Lung (tissue), 17 donors: ENCODE measurements at places on chromosomes 2 and 18. TPM values are rescaled to one million over a fixed set of nuclear protein-coding genes. Genes with fewer than 3 reads are reported as not detected.
A peak's percentile ranks its signal among the peaks of the same experiment; 100 is the strongest.

DNA sequence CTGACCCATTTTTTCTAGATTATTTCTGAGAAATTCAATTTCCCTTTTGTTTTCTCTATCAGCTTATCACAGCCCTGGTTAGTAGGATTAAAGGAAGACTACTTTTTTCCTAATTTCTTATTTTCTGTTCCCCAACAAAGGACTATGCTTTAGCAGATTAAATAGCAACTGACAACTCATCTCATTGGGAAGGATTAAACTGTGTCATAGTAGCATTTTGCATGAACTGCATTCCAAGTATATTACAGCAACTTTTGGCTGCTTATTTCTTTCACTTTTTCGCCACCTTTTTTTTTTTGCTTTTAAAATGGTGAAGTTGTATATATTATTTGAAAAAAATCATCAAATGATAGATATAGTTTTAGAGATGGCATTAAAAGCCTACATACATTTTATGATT lies 570.3 kb downstream of the FBXO15 start:
- no peak overlapping the region for H3K4me3 ChIP-seq
- DNase-seq = no peak
- H3K27me3 ChIP-seq = no peaks in the 10 kb centered on the region
- H3K27ac ChIP-seq = no peak overlapping the region
- H3K36me3 ChIP-seq = no peaks in the 10 kb centered on the region

DNA sequence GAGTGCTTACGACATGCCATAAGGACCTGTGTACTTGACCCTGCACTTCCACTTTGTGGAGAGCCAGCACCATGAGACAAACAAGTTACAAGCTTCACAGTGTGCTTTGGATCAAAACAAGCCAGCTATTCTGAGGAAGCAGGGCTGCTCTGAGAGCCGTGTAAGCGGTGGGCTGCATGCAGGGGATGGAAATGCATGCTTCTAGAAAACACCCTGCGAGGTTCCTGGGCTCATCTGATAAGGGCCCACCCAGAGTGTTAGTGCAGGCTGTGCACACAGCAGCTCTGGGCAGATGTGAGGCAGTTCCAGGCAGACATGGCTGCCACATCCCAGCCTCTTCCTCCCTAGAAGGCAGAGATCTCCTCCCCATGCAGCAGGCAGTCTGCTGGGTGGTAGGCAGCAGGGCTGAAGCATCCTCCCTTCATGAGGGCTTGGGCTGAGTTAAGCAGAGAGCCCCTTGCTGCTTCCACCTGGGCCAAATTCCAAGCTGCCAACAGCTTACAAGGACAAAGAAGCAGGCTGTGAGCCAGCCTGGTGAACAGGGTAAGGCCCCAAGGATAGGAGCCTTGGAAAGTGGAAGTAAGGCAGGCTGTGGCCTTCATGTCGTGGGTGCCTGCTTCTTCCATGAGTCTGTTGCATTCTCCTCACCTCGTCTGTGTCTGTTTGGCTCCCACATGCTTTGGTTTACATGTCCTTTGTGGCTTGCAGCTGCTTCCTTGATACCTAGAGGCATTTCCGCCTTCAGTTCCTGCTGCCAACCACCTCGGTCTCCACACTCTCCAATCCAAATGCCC lies 7.7 kb downstream of the PSD4 start:
- H3K36me3 ChIP-seq = no peaks in the 10 kb centered on the region
- no peak overlapping the region for H3K4me3 ChIP-seq
- H3K27ac ChIP-seq = no peak overlapping the region

GRCh38 chr2:97011977-97012569 lies 25.7 kb upstream of the FAM178B start:
- no peak overlapping the region for H3K27ac ChIP-seq
- H3K4me3 ChIP-seq = no peak overlapping the region
- no peaks in the 10 kb centered on the region for H3K36me3 ChIP-seq
- peak; percentile 85 for DNase-seq
- H3K4me1 ChIP-seq = no peaks in the 10 kb centered on the region

GRCh38 chr2:64605026-64605471 lies 48.7 kb downstream of the SERTAD2 start:
- H3K27ac ChIP-seq = no peak overlapping the region
- no peaks in the 10 kb centered on the region for H3K27me3 ChIP-seq
- no peaks in the 10 kb centered on the region for H3K4me1 ChIP-seq
- H3K36me3 ChIP-seq = no peaks in the 10 kb centered on the region

GRCh38 chr2:109468893-109469292 lies 144.9 kb downstream of the SEPTIN10 start:
- H3K36me3 ChIP-seq = no peaks in the 10 kb centered on the region
- no peak for DNase-seq
- no peak overlapping the region for H3K27ac ChIP-seq
- no peak overlapping the region for H3K4me3 ChIP-seq
- H3K4me1 ChIP-seq = no peaks in the 10 kb centered on the region
- no peaks in the 10 kb centered on the region for H3K27me3 ChIP-seq

GRCh38 chr2:71282493-71282892 lies 49.1 kb upstream of the ZNF638 start:
- no peaks in the 10 kb centered on the region for H3K36me3 ChIP-seq
- H3K4me1 ChIP-seq = peaks cover 5% of the 10 kb centered on the region
- peak overlapping the region; percentile 48 for H3K27ac ChIP-seq
- peaks cover 86% of the 10 kb centered on the region for H3K27me3 ChIP-seq

GRCh38 chr18:48832938-48833700 lies 117.6 kb downstream of the SMAD7 start:
- H3K27me3 ChIP-seq = no peaks in the 10 kb centered on the region
- no peak overlapping the region for H3K4me3 ChIP-seq
- peaks cover 2% of the 10 kb centered on the region for H3K36me3 ChIP-seq
- no peak for DNase-seq
- peak overlapping the region; percentile 28 for H3K27ac ChIP-seq
- peaks cover 48% of the 10 kb centered on the region for H3K4me1 ChIP-seq

ATP6V1C2 gene
- 0.55 TPM for total RNA-seq
